ENCODE measurements at places on chromosomes 12 and 14.

- DNase-seq = no peak
These were observed 49.2 kb downstream of the BRMS1L start for GRCh38 chr14:35875296-35875695.

DNA sequence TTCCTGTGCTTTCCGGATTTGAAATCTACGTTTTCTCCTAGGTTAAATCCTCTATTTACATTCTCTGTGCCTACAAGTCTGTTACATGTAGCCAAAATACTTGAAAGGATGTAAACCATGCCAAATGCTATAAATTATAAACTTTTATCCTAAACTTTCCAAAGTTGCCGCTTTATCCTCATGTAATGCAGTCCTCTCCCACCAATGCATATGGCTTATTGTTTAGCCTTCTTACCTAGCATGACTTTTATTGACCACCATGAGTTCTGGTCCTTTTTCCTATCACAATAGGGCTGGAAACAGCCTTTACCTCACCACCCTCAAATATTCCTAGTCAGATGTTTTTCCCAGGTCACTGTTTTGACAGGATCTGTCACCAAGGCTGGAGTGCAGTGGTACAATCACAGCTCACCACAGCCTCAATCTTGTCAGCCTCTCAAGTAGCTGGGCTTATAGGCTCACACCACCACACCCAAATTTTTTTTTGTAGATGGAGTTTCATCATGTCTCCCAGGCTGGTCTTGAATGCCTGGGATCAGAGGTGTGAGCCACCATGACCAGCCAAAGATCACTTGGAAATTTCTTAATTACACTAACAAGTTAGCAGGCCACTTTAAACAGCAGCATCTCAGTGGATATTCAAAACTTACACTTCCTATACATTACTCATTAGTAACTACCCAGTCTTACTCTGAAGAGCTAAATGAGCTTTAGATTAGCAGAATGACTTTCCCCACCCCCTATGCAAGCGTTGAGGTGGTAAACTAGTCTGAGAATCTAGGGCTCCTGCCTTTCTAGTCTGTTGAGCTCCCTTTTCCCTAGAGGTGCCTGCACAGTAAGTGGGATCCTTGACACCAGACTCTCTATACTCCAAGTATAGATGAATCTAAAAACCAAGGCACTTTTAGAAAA lies 4.1 kb downstream of the TUBA1B start:
- no peak for DNase-seq

DNA sequence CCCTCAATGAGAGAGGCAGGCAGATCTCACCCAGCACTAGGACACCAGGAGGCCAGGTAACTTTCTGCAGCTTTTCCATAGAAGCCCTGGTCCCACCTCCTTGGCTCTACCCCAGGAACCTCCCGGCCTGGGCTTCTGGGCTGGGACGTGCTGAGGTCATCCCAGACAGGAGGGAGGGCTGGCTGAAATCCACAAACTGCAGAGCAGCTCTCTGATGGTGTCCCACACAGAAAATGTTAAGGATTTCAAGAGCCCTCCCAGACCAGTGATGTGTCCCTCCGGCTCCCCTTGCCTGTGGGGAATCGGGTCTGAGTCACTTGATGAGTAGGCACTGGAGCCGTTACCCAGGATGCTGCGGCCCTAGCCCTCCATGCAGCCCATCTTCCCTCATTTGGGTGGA lies 124.1 kb downstream of the ESRRB start:
- no peak for DNase-seq

GRCh38 chr14:100438678-100439592 lies 115.8 kb downstream of the SLC25A47 start:
- DNase-seq = no peak

DNA sequence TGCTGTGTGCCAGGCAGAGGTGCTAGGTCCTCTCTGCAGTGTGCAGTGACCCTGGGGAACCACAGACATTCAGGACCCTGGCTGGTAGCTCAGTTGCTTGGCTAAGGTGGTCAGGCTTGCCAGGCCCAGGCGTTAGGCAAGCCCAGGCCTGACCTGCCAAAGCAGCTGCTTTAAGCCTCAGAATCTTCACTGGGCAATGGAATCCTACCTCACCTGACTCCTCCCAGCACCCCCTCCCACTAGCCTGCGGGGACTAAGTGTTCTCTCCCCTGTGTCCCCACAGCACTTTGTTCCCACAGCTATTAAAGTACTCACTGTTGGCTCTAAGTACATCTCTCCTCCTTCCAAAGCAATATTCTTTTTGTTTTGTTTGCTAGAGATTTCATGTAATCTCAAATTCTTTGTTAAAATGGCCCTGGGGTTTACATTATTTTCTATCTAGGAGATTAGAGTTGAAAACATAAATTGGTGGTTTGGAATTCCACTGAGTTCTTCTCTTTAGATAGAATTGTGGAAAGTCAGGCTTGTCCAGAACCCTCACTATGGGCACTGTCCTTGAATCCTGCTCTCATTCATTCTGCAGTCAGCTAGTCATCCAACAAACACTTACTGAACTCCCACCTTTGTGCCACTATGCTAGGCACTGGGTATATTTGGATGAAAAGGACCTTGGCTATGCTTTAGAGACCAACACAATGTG lies 44.4 kb downstream of the DGLUCY start:
- no peak for DNase-seq

DNA sequence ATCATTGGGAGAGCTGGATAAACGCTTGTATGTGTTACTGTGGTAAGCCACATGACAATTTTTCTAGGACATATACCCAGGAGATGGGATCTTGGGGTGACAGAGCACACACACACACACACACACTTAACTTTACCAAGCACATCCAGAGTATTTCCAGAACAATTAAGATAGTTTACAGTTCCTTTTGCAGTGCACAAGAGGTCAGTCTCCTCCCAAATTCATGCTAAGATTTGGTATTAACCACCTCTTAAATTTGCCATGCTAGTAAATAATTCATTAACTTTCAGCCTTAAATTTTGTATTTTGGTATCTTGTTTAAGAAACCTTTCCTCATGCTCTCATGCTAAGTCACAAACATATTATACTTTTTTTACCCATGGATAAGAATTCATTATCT lies 33.9 kb upstream of the LIMA1 start:
- DNase-seq = no peak

DNA sequence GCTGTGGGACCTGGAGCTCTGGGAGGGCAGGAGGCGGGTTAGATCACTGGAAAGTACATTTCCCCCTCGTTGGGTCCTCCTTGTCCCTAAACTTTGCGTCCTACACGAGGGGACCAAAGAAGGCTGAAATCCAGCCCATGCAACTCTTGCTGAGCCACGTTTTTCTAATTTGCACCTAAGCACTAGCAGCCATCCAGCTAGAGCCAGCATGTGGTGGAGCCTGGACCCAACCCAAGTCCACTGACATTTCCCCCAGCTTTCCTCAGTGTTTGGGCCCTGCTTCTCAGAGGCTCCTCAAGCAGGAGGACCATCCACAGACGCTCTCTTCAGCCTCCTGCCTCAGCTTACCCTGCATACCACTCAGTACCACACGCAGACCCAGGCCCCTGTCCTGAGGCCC lies 49.7 kb downstream of the TSPAN11 start:
- DNase-seq = no peak

- no peak for DNase-seq
These were observed 23.4 kb downstream of the FBXO34 start for GRCh38 chr14:55294603-55295002.

DNA sequence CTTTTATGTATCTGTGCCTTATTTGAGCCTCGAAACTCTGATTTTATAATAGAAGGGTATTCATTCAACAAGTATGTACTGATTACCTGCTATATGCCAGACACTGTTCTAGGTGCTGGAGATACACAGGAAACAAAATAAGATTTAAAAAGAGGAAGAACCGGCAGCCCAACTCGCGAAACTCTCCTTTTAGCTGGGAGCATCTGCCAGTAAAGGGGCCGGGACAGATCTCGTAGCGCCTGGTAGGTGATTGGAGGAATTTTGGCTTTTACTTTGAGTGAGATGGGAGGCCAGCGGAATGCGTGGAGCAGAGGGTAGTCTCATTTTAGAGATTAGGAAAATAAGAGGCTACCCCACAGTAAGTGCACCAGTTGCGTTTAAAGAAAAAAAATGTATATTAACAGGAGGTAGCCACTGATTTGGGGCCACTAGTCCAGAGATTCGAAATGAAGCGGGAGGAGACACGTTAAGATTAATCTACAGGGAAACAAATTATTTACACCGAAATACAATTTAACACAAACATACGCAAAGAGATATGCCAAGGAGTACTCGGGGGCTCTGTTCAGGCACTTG lies 520 bp upstream of the MON2 start:
- DNase-seq = no peak

DNA sequence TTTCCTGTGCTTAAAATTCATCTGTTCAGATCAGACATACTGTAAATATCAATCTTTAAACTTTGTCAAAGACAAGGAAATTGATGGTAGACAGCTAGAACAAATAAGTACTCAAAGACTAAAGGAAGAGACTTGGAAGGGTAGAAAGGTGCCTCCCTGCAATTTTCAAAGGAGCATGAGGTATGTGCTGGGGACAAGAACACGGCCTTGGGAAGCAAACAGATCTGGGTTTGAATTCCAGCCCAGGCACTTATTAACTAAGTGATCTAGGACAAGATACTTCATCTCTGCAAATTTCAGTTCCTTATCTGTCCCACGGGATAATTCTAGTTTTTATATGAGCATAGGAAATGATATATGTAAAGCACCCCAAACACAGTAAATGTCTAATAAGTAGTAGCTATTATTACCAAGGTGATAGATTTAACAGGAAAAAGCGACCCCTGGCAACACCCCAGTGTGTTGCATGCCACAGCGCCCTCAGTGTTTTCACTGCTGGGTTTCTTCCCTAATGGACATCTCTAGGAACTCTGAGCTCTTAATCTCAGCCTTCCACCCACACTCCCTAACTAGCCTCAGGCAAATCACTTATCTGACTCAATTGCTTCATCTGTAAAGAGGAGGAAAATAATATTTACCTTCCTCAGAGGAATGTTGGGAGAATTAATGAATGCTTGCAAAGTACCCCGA lies 44.7 kb upstream of the BMP4 start:
- no peak for DNase-seq

- DNase-seq = no peak
These were observed 6.3 kb upstream of the NYNRIN start for GRCh38 chr14:24392325-24393091.
